ENCODE measurements at places on chromosomes 2 and 18. TPM values are rescaled to one million over a fixed set of nuclear protein-coding genes. Genes with fewer than 3 reads are reported as not detected.

Gene SLC5A7
- not detected for total RNA-seq

Gene DLX1
- 3.6 TPM for total RNA-seq

Gene MYL1
- total RNA-seq, result not detected

Gene SERPINB2
- 0.35 TPM for total RNA-seq

Gene POU3F3
- total RNA-seq, result 2.2 TPM

Gene SERPINB12
- total RNA-seq, result not detected

Gene DSG1
- not detected for total RNA-seq

Gene C2orf15
- total RNA-seq, result 1.4 TPM

Gene RNMT
- total RNA-seq, result 80.9 TPM

Gene LDLRAD4
- total RNA-seq, result 12.7 TPM

Gene RAPH1
- total RNA-seq, result 5.5 TPM

Gene POTEC
- not detected for total RNA-seq

Gene RAB6C
- total RNA-seq, result not detected

Gene C1GALT1C1L
- 1.2 TPM for total RNA-seq

Gene GCKR
- not detected for total RNA-seq

Gene PLGLB2
- not detected for total RNA-seq

Gene TEX51
- not detected for total RNA-seq

Gene VWA3B
- total RNA-seq, result not detected

Gene PLCL1
- total RNA-seq, result 0.83 TPM

Gene SNED1
- 0.11 TPM for total RNA-seq

Gene ARMC9
- total RNA-seq, result 23.0 TPM

Gene CD8B
- not detected for total RNA-seq

Gene ANKRD53
- not detected for total RNA-seq

Measured in SK-MEL-5 (cell line).